Stimulated activated CD4-positive, alpha-beta T cell treated with anti-CD3 and anti-CD28 coated beads, Interleukin-1b, Interleukin-23, amount 100 ng/mL, for 48 hours (primary cell): ENCODE measurements at places on chromosomes 6 and 20.

GRCh38 chr20:9302091-9302462, 212.3 kb upstream of the LAMP5 start:
- no peak for DNase-seq

- DNase-seq = peak; percentile 51
Observed at GRCh38 chr20:62117658-62118057, 4.6 kb upstream of the LSM14B start.

GRCh38 chr6:64680446-64680845, 1026.6 kb downstream of the EYS start:
- no peak for DNase-seq

DNA sequence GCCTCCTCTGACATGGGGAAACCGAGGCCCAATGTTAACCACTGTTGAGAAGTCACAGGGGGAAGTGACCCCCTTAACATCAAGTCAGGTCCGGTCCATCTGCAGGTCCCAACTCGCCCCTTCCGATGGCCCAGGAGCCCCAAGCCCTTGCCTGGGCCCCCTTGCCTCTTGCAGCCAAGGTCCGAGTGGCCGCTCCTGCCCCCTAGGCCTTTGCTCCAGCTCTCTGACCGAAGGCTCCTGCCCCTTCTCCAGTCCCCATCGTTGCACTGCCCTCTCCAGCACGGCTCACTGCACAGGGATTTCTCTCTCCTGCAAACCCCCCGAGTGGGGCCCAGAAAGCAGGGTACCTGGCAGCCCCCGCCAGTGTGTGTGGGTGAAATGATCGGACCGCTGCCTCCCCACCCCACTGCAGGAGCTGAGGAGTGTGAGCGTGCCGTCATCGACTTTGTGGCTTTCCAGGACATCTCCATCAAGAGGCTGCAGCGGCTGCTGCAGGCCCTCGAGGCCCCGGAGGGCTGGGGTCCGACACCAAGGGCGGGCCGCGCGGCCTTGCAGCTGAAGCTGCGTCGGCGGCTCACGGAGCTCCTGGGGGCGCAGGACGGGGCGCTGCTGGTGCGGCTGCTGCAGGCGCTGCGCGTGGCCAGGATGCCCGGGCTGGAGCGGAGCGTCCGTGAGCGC, 1.6 kb downstream of the TNFRSF6B start:
- DNase-seq = no peak

DNA sequence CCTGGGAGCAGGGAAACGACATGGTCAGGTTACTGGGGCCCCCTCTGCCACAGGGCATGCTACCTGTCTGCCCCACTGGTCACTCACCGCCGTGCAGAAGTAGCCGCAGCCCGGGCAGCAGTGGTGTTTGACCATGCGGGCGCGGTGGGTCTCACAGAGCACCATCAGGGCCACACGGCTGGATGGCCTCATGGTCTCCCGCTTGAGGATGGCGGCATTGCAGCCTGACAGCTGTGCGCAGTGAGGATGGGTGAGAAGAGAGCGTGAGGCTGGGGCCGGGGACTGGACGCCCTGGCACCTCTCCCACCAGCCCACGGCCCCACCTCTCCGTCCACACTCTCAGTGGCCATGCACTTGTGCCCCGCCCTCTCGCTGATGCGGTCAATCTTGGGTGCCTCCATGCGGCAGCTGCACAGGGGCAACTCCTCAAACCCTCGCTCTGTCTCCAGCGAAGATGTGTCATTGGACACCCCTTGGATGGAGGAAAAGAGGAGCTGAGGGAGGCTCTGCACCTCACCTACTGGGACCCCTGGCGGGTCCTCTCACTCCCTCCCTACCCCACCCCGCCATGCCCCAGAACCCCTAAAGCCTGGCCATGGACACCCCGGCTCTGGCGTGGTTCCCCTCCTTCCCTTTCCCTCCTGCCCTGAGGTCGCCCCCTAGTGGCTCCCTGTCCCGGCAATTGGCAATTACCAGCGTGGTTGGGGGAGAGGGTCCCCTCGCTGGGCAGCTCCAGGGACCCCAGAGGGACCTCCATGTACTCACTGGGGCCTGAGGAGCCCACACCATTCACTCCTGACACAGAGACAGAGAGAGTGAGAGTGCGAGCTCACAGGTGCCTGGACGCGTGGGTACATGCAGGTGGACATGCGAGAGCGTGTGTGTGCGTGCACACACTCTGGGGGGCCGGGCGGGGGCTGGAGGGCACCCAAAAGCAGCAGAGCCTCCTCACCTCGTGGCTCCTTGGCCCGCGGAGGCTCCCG, 8.9 kb downstream of the EHMT2 start:
- DNase-seq = peak; percentile 44

- no peak for DNase-seq
Observed at GRCh38 chr6:6176127-6176526, 144.3 kb downstream of the F13A1 start.

GRCh38 chr20:54255157-54255556, 47.3 kb downstream of the PFDN4 start:
- DNase-seq = no peak

GRCh38 chr20:49405062-49405683, 77.3 kb downstream of the KCNB1 start:
- DNase-seq = no peak

DNA sequence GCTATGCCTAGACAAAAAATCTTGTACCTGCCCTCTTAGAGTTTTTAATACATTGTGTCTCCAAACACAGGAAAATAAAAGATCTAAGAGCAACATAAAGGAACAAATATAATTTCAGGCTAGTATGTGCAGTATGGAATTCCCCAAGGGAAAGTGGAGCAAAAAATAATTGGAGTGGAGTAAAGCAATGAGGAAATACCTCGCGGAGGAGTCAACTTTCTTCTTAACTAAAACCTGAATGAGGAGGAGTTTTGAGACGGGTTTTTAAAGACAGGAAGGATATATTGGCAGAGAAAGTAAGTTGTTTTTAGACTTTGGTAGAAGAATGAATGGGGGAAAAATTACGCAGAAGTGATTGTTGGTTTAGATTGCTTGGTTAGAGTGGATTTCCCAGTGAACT, 14.0 kb downstream of the HIVEP1 start:
- DNase-seq = no peak

DNA sequence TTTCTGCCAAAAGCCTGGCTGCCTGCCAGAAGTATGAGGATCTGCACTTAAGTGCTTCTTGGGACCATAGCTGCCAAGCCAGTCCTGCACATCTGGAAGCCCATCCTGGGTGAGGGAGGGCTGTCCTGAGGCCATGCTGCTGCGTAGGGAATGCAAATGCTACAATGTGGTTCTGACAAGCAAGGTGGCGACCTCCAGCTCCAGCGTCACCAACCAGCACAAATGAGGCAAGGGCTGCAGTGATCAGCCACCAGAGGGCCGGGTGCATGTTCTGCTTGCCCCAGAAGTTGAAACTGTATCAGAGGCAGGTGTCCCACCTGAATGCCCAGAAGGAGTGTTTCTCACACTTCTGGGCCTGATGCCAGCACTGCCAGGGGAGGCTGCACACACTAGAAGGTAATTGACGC, 99.1 kb upstream of the KCNQ5 start:
- DNase-seq = no peak

GRCh38 chr6:38773338-38773737, 58.2 kb downstream of the DNAH8 start:
- DNase-seq = peak; percentile 10

DNA sequence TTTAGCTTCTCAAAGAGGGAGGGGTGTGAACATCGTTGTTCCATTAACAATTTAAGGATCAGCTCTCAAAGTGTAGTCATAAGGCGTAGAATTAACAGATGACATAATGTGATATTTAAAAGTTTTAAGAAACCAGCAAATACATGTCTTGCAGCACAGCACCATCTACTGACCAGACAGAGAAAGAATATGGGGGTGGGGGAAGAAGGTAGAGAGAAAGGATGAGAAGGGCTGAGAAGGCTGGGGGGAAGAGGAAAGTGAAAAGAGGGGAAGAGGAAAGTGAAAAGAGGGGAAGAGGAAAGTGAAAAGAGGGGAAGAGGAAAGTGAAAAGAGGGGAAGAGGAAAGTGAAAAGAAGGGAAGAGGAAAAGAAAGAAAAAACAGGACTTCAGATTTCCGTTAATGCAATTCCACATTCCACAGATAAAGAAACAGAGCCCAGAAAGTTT, 80.9 kb downstream of the HAO1 start:
- DNase-seq = no peak

DNA sequence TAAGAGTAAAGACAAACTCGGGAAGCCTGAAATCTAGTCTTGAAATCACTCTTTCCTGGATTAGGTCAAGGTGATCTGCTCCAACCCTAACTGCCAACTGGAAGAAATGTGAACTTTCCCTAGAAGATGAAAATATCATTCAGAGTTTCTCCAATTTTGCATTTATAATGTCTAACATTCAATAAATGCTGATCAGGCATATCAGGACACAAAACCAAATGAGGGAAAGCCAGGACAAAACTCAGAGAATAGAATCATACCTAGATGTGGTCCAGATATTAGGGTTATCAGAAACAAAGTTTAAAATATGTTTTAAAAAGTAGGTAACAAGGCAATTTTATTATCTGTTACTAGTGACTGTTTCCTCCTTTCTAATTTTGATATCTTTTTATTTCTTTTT, 335.5 kb upstream of the MAP3K7 start:
- DNase-seq = no peak

- DNase-seq = no peak
Observed at GRCh38 chr6:24093381-24093780, 32.6 kb upstream of the NRSN1 start.

DNA sequence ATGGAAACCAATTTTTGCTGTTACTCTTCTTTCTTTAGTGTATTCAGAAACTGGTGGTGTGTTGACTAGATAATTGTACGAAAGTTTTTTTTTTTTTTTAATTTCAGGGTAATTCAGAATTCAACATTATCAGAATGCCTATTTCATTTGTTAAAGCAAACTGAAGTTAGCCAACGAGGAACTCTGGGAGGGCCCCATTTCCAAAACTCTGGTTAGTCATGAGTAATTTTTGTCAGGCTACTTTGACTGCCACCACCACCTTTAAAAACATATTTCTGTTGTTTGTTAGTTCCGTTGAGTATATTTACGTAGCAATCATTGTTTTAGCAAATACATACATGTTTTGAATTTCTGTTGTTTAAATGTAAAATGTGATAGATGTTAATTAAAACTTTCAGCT, 763 bp downstream of the ZKSCAN8 start:
- DNase-seq = no peak

- DNase-seq = no peak
Observed at GRCh38 chr6:18431581-18431980, 44.4 kb downstream of the RNF144B start.

DNA sequence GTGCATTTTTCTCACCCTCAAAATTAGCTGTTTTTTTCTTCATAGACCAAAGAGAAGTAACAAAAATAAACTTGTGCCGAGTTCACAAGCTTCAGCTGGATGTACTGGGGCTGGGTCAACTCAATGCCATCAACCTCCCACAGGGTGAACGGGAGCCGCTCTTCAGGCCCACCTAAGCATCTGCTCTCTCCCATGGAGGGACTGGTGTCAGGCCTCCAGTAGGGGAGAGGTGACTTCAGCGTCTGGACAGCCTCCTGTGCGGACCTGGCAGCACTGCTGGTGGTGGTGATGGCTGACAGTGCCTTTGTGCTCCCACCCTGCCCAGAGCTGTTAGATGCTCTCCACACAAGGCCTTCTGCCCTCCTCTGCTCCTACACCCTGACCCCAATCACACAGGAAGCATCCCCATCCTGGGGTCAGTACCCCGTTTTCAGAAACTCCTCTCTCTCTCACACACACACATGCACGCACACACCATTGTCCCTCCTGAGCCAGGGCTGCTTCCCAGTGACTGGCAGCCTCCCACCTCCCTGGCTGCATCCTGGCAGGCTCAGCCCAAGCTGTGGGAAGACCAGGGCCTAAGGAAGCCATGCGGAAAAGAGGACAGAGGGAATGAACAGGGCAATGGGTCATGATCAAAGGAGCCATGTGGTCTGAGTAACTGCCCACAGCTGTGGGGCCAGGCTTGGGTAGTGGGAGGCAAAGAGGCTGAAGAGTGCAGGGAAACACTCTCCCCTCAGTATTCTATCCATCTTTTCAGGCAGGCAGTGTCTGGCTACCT, 17.7 kb downstream of the CST8 start:
- DNase-seq = no peak

DNA sequence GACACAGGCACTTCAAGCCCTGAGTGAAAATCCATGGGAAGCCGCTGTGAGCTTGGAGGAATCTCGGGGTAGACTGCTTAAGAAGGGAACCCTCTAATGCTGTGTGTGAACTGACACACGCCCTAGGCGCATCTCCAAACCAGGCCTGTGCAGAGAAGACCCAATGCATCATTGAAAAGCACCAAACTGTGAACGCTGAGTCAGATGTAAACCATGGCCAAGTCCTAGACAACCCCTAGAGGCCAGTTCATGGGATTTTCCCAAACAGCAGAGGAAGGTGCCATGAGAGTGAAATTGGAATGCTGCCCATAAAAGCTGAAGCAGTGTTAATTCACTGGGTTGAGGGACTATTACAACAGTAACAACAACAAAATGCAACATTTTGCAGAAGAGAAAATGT, 296.5 kb downstream of the SMOC2 start:
- no peak for DNase-seq

- no peak for DNase-seq
Observed at GRCh38 chr20:61924211-61924857, 141.3 kb downstream of the TAF4 start.

GRCh38 chr20:5001174-5002076, at the start of gene SLC23A2:
TSS of gene SLC23A2 (minus strand) at chr20:5001510. CDS start at chr20:4932562, 68,948 bp downstream.
- DNase-seq = peak; percentile 41

DNA sequence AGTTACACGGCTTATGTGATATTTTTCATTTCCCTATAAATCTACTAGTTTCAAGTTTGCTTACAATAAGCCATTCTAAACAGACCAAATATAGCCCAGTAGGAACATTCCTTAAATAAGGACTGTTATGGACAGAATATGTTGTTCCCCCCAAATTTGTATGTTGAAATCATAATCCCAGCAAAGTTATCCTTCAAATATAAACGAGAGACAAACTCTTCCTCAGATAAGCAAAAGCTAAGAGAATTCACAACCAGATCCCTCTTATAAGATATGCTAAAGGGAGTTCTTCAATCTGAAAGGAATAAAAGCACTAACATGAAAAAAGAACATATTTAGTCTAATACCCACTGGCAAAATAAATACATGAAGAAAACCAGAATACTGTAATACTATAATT, 795.5 kb upstream of the GJE1 start:
- no peak for DNase-seq
